GM12864 (cell line): ENCODE measurements at places on chromosomes 4 and X.

- DNase-seq, result no peak
These were observed 82.9 kb downstream of the OR13H1 start for GRCh38 chrX:131626681-131627296.

DNA sequence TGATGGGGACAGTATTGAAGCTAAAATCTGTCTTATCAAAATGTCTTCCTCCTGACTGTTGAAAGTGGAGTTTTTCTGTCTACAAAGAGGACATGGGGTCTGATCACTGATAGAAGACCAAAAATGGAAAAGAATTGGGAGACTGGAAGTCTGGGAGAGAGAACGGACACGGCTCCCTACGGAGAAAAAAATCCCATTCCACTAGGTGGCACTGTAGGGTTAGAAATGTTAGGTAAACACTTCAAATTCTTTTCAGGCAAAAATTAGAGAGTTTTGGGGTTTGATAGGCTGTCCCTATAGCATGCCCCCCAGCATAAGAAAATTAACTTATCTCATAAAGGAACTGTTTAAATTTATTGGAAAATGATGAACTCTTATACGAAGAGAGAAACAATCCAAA is 200.5 kb downstream of the FAM133A start:
- no peak for DNase-seq

GRCh38 chr4:84877051-84877833 is 89.2 kb downstream of the WDFY3 start:
- DNase-seq, result no peak

GRCh38 chrX:105870445-105870844 is 48.1 kb downstream of the NRK start:
- no peak for DNase-seq

GRCh38 chr4:26912069-26912468 is 51.4 kb downstream of the STIM2 start:
- DNase-seq, result no peak

DNA sequence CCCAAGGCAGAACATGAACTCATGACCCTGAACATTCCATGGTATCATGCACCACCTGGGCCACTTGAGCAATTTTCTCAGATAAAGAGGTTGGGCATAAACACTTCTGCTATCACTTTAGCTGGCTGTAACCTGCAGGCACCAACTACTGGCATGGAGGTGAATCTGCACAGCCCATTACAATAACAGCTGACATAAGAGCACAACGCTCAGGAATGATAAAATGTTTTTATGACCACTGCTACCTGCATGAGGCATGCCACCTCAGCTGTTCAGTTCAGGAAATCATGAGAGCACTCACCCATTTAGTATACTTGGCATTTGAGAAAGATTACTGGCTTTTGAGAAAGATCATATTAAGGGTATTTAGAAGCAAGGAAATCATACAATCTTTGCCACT is 85.7 kb upstream of the SPIN4 start:
- no peak for DNase-seq

- DNase-seq, result no peak
These were observed 101.1 kb downstream of the ZDHHC15 start for GRCh38 chrX:75421688-75422230.

GRCh38 chr4:65943076-65943475 is 272.8 kb upstream of the EPHA5 start:
- DNase-seq, result no peak

GRCh38 chrX:66015900-66016689 is 23.8 kb downstream of the VSIG4 start:
- no peak for DNase-seq

DNA sequence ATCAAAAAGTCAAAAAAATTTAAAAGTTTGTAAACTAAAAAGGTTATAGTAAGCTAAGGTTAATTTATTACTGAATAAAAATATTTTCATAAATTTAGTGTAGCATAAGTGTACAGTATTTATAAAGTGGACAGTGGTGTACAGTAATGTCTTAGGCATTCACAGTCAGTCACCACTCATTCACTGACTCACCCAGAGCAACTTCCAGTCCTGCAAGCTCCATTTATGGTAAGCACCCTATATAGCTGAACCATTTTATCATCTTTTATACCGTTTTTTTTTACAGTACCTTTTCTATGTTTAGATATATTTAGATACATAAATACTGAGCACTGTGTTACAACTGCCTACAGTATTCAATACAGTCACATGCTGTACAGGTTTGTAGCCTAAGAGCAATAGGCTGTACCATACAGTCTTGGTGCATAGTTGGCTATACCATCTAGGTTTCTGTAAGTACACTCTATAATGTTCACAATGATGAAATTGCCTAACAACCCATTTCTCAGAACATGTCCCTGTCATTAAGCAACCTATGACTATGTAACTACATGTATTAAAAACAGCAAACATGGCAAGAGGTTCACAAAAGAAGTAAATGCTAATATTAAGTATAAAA is 18.6 kb downstream of the ACSL4 start:
- no peak for DNase-seq

DNA sequence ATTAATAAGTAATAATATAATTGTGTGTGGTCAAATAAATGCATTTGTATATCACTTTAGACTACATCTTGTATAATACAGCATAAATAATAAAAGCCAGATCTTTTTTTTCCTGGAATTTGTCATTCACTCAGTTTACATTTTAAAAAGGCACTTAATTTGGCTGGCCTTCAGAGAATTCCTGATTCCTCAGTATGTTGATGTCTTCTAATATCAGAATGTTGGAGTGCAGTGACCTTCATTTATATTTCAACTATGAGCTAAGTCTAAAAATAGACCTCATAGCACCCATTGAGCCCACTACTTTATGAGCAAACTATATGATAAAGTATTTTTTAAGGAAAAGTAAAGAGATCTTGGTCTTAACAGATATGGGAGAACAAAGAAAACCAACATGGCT is 27.8 kb downstream of the ZNF330 start:
- DNase-seq, result no peak

- no peak for DNase-seq
These were observed 57.7 kb downstream of the WFS1 start for GRCh38 chr4:6327220-6327917.

GRCh38 chrX:39472161-39472560 is 625.6 kb downstream of the BCOR start:
- DNase-seq, result no peak

GRCh38 chr4:152106781-152107321 is 346.0 kb upstream of the GATB start:
- no peak for DNase-seq

DNA sequence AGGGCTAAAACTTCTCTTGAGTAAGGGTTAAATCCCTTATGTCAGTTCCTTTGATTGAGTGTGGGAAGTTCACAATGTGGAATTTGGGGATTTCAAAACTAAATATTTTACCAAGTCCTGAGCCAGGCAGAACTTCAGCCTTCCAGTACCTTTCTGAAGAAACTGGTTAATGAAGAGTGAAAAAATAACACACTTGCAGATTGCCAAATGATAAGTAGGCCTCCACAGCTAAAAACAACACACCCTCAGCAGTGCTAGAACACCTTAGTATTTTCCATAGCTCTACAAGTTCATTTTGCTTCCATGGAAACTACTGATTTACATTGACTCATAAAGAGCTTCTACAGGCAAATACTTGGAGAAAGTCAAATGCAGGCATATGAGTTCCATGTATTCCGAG is 326.8 kb downstream of the ZNF674 start:
- no peak for DNase-seq

DNA sequence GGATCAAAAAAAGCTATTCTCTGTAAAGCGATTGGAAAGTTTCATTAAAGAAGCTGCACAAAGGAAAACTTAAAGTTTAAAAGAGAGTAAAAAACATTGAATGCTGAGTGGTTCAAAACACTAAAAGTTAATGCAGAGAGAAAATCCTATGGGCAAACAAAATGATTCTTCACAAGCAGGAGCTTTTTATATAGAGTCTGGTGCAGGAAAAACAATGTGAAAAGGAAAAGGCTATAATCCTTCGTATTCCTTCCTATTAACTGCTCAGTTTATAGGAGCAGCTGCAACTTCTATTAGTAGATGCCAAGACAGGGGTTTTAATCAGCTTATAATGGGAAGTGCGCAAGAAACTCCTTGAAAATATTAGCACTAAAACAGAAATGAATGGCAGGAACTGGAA is 100.7 kb downstream of the PDGFC start:
- DNase-seq, result no peak

DNA sequence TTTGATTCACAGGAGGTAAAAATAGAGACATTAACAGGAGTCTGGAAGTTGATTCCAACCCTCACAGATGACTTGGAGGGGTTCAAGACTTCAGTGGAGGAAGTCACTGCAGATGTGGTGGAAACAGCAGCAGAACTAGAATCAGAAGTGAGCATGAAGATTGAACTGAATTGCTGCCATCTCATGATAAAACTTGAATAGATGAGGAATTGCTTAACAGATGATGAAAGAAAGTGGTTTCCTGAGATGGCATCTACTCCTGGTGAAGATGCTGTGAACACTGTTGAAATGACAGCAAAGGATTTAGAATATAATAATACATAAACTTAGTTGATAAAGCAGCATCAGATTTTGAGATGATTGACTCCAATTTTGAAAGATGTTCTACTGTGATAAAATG is 76.5 kb downstream of the RELL1 start:
- no peak for DNase-seq

- DNase-seq, result no peak
These were observed 9.2 kb upstream of the SORCS2 start for GRCh38 chr4:7183161-7183560.

DNA sequence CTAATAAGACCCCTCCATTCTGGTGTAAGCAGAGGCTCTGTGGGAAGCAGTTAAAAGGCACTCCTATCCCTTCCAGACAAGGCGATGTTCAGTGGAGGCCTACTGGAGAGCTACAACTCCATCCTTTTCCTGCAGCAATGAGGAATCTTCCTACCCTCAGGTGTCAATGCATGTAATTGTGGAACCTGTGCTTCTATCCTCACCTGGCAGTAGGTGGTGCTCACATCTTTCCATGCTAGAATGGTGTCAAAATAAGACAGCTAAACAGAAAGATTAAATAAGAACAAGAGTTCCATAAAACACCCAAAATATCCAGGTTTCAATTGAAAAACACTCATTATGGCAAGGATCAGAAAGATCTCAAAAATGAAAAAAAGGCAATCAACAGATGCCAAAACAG is 224.6 kb downstream of the IL15 start:
- DNase-seq, result no peak

GRCh38 chr4:131137196-131137595 is 2011.9 kb upstream of the PCDH10 start:
- DNase-seq, result no peak

GRCh38 chrX:34886011-34886410 is 56.6 kb upstream of the FAM47B start:
- DNase-seq, result no peak

DNA sequence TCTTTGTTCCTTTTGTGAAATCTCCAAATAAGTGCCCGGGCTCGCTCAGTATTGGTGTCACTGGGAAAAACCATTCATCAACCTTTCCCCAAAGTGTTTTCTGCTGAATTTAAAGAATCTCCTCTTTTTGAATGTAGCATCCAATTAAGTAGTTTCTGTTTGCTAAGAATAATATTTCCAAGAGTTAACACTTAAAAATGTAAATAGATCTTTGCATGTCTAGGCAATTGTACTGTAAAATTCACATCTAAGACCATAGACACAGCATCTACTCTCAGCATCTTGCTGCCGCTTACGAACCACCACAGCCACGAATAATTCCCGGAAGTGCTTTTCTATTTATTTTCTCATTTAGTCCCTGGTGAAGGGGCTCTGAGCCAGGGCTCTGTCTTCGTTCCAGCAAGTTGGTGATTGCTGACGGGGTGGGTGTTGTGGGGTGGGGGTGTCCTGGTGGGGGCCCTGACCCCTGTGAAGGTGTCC is 1.4 kb downstream of the NSG1 start:
- DNase-seq, result no peak

GRCh38 chr4:84710548-84710947 is 127.6 kb downstream of the CDS1 start:
- DNase-seq, result no peak

GRCh38 chr4:4994312-4995097 is 24.8 kb downstream of the CYTL1 start:
- DNase-seq, result no peak

- DNase-seq, result no peak
These were observed 181.7 kb upstream of the TBC1D9 start for GRCh38 chr4:140937866-140938265.

GRCh38 chr4:169311643-169312365 is 41.0 kb upstream of the SH3RF1 start:
- no peak for DNase-seq

DNA sequence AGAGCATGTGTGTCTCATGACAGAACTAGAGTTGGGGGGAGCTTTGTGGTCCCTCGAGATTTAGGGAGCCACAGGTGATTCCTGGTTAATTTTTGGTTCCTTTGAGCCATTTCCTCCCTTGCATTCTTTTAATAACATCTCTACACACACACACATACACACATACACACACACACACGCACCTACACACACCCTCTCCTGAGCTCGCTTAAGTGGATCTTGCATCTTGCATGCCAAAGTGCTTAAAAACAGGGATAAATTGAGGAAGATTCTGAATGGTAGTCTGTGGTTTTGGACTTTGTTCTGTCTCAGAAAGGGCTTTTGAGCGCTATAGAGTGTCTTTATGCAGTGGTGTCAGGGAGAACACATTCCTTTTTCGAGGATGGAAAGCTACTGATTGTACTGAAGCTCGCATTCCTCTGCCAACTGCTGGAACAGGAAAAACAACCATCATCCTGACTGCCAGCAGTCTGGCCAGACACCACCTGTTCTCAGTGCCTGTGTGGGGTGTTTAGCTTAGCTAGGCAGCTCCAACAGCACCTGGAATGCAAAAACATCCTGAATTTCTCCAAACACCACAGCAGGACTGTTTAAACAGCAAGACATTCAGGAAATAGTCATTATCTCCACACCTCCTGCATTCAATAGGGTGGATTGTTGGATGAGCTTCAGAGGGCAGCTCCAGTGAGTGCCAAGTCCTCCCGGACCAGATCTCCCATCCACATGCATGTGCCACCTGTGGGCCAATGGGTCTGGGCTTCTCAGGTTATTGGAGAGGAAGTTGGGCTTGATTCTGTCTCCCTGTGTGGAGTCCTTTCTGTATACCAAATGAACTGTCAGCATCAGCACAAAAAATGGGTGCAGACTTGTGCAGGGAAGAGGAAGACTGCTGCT is 21.9 kb upstream of the IGFBP7 start:
- no peak for DNase-seq

DNA sequence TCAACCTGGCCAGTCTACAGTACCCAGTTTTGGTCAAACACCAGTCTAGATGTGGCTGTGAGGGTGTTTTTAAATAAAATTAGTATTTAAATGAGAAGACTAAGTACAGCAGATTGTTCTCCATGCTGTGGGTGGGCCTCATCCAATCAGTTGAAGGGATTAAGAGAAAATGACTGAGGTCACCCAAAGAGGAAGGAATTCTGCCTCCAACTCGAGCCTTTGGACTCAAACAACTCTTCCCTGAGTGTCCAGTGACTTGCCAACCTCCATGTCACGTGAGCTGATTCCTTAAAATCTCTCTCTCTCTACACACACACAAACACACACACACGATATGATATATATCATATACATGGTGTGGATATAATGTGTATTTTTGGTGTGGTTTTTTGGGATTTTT is 10.0 kb downstream of the TREX2 start:
- DNase-seq, result no peak
